Activated T-helper 2 cell treated with anti-CD3 and anti-CD28 coated beads, Interferon-gamma antibody, Interleukin-2, Interleukin-4, amounts not matched to agents 10 μg/mL and 5 μg/mL and 100 μg/mL, durations not matched to agents 14 hours and 24 hours and 36 hours (primary cell): ENCODE measurements at places on chromosomes 3 and 15.
A peak's percentile ranks its signal among the peaks of the same experiment; 100 is the strongest.

GRCh38 chr3:39146611-39147591 lies 6.5 kb downstream of the CSRNP1 start:
- peak; percentile 65 for DNase-seq
- peak overlapping the region; percentile 89 for H3K4me3 ChIP-seq
- H3K27me3 ChIP-seq: no peaks in the 10 kb centered on the region
- peaks cover 98% of the 10 kb centered on the region for H3K36me3 ChIP-seq
- H3K27ac ChIP-seq: peak overlapping the region; percentile 94

DNA sequence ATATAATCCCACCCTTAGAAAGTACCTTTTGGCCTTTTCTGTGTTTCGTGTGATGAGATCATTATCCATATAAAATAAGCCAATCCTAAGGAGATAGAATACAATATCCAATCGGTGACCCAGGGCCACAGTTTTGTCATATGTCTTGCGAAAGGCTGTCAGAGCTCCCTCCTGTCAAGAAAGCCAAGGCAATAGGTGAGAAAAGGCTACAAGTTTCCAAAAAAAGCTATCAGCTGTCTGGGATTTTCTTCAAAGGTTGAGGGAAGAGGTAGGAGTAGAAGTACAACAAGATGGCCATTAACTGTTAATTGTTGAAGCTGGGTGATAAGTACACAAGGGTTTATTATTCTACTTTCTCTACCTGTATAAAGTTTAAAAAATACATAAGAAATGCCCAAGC lies 4.0 kb downstream of the PSMD6 start:
- H3K27me3 ChIP-seq: no peaks in the 10 kb centered on the region
- peaks cover 29% of the 10 kb centered on the region for H3K4me1 ChIP-seq
- no peak for DNase-seq
- H3K36me3 ChIP-seq: peaks cover 64% of the 10 kb centered on the region
- no peak overlapping the region for H3K27ac ChIP-seq

DNA sequence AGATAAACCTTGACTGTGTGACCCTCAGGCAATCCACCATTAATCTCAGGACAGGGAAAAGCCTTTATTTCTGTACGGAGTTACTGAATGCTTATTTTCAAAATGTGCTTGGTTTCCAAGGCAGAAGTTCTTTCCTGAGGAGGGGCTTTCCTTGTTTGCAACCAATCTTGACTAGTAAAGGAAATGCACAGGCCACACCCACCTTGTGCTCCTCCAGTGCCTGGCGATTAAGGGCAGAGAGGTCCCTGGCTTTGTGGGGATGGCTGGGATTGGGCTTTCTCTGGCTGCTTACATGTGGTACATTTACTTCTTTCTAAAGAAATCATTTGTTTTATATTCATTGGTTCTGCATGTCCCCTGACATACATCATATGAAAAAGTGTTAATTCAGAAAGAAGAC lies 47.8 kb downstream of the ZNF621 start:
- H3K36me3 ChIP-seq: no peaks in the 10 kb centered on the region
- H3K27ac ChIP-seq: no peak overlapping the region
- no peak for DNase-seq

DNA sequence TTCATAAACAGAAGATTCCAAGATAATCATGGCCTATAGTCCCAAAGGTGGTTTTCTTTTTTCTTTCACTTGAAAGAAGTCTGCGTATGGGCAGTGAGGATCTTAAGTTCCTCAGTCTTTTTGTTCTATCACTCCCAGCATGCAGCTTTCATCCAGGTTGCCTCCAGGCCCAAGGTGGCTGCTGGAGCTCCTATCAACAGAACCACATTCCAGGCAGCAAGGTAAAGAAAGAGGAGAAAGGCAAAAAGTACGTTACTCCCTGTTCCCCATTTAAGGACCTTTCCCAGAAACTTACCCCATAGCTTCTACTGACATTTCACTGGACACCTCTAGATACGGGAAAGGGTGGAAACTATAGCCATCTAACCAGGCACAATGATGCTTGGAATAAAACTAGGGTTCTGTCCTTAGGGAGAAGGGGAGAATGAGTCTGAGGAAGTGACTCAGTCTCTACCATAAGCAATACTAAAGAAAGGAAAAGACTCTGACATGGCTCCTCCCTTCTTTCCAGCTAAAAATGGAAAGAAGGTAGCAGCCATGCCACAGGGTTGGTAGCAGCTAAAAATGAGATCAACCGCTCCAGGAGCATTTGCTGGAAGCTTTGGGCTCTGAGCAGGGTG lies 313.9 kb upstream of the NR2E3 start:
- no peaks in the 10 kb centered on the region for H3K36me3 ChIP-seq
- H3K27ac ChIP-seq: no peak overlapping the region
- no peak for DNase-seq
- H3K27me3 ChIP-seq: peaks cover 8% of the 10 kb centered on the region
- H3K4me3 ChIP-seq: no peak overlapping the region

DNA sequence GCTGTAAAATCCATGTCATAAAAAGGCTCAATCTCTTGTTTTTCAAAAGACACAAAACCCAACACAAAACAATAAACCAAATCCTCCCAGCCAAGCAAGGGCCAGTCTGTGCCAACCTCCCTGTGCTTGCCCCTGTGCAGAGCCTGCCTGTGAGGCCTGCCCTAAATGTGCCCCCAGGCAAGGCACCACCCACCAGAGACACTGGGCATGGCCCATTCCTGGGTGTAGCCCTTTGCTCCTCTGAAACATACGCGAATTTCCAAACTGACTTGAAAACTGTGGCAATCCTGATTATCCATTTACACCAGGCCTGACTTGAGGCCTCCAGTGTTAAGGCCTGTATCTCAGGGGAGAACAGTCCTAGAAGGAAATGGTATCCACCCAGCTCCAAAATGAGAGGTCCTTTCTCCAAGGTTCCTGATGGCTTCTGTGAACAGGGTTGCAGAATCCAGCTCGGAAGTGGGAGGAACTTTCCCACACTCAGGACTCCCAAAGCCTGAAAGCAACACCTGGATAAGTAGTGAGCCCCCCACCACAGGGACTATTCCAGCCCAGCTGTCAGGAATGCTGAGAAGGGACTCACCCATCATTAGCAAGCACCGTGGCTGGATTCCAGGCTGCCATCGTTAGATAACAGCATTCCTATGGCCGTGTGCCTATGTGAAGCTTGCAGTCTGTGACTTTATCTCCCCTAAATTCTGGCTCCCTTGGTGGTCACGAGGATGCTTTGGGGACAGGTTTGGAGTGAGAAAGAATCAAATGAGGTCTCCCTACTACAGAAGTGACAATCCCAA lies 61.8 kb downstream of the CACNA2D2 start:
- H3K27me3 ChIP-seq: no peaks in the 10 kb centered on the region
- no peaks in the 10 kb centered on the region for H3K36me3 ChIP-seq
- no peak overlapping the region for H3K4me3 ChIP-seq
- no peaks in the 10 kb centered on the region for H3K4me1 ChIP-seq
- DNase-seq: no peak
- H3K27ac ChIP-seq: no peak overlapping the region

DNA sequence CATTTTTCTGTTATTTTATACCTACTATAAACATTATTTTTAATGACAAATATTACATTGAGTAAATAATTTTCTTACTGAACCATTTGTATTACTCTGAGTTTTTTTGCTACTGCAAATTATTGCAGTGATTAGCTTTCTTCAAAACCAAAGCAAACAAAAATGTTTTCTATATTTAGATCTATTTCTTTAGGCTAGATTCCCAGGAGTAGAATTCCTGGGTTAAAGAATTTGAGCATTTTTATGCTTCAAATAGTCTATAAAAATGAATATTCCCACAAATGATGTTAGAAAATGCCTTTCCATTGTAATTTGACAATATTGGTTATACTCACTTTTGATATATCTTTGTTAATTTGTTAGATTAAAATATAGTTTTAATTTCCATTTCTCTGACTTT lies 76.8 kb downstream of the LEKR1 start:
- H3K4me3 ChIP-seq: no peak overlapping the region
- no peaks in the 10 kb centered on the region for H3K36me3 ChIP-seq
- H3K27me3 ChIP-seq: peaks cover 24% of the 10 kb centered on the region

DNA sequence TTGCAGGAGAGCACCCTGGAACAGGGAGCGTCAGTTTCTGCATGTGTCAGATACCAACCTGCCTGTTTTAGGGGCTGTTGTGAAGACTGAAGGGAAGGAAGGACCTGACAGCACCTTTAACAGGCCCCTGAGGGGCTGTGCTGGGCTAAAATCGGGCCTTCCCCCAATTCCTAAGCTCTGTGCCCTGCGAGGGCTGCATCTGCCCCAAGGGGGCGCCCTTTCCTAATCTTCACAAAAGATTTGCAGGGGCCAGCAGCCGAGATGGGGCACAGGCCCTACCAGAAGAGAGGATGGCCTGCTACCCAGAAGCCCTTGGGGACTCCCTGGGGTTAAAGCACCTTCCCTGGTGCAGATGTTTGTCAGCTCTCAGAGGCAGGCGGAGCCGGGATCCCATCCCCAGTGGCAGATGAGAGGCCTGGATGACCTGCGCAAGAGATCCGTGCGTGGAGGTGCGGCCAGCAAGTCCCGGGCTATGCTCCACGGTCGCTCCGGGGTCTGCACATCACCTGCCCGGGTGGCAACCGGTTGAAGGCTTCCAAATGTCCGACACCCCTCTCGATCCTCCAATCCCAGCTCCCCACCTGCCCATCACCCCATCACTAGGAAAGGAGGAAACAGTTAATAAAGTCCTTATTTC lies 53.6 kb downstream of the RHCG start:
- no peaks in the 10 kb centered on the region for H3K36me3 ChIP-seq
- H3K4me3 ChIP-seq: no peak overlapping the region
- peaks cover 2% of the 10 kb centered on the region for H3K4me1 ChIP-seq
- H3K27ac ChIP-seq: no peak overlapping the region
- peak; percentile 31 for DNase-seq
- peaks cover 5% of the 10 kb centered on the region for H3K27me3 ChIP-seq

- H3K4me3 ChIP-seq: no peak overlapping the region
- H3K4me1 ChIP-seq: no peaks in the 10 kb centered on the region
- no peaks in the 10 kb centered on the region for H3K36me3 ChIP-seq
- H3K27me3 ChIP-seq: no peaks in the 10 kb centered on the region
Measured at GRCh38 chr3:176816937-176817336, 380.3 kb downstream of the TBL1XR1 start.

DNA sequence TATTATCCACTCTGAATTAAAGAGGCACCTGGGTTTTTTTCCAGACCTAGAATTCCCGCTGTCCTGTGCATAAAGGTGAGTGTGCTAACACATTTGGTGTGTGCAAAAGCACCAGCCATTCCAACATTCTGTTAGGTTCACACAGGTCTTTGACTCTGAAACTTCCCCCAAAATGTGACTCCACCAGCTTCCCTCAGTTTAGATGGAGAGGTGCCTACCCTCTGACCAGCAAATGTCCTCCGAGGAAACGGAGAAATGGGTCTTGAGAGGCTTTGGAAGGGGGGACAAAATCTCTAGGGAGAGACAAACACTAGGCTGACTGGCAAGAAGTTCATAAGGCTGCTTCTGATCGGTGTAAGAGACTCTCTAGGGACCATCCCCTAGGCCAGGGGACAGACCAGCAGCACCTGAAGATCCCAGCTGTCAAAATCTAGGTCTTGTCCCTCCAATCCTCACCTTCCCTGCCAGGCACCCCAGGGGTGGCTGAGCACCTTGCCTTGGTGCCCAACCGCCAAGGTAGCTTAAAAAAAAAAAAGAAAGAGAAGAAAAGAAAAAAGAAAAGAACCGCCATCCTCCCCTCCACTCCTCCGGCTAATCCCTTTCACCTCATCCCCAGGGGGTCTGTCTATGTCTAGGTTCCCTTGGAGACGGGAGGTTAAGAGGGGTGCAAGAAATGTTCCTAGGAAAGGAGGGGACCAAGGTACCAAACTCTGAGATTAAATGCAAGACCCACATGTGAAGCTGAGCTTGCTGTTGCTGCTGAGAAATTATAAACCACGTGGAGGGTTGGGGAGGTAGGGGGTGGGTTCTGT lies 2.0 kb upstream of the MECOM start:
- no peak for DNase-seq
- H3K27ac ChIP-seq: no peak overlapping the region
- H3K36me3 ChIP-seq: no peaks in the 10 kb centered on the region
- H3K4me1 ChIP-seq: peaks cover 39% of the 10 kb centered on the region
- no peak overlapping the region for H3K4me3 ChIP-seq

DNA sequence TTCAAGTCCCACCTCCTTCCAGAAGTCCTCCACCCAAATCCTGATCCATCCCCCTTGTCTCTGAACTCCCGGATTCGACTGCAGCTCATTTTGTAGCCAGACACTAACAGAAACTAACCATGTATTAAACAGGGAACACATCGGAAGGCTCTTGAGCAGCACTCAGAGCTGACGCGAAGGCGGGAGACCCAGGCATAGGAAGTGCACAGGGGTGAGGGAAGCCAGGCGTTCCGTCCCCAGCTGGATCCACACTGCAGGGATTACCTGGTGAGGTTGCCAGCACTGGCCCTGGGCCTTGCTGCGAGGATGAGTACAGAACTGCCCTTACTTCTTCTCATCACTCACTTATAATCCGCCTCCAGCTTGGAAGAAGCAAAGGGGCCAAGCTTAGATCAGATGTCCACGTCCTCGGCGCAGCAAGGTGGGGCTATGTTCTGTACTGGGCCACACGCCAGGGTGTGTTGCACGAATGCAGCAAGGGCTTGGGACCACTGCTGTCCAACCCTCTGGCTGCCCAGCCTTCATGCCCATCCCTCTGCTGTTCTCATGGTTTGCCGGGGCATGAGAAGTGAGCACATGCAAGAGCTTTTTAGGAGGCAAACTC lies 124.2 kb upstream of the SMAD3 start:
- H3K4me3 ChIP-seq: no peak overlapping the region
- no peak overlapping the region for H3K27ac ChIP-seq
- no peaks in the 10 kb centered on the region for H3K36me3 ChIP-seq
- peaks cover 3% of the 10 kb centered on the region for H3K27me3 ChIP-seq
- peaks cover 8% of the 10 kb centered on the region for H3K4me1 ChIP-seq
- DNase-seq: no peak

GRCh38 chr3:161163297-161163696 lies 57.8 kb upstream of the NMD3 start:
- H3K4me1 ChIP-seq: no peaks in the 10 kb centered on the region
- DNase-seq: no peak
- H3K27me3 ChIP-seq: no peaks in the 10 kb centered on the region
- H3K27ac ChIP-seq: no peak overlapping the region

- no peak overlapping the region for H3K4me3 ChIP-seq
- H3K36me3 ChIP-seq: no peaks in the 10 kb centered on the region
- DNase-seq: no peak
- no peak overlapping the region for H3K27ac ChIP-seq
Measured at GRCh38 chr15:49164865-49165264, 5.2 kb upstream of the GALK2 start.

DNA sequence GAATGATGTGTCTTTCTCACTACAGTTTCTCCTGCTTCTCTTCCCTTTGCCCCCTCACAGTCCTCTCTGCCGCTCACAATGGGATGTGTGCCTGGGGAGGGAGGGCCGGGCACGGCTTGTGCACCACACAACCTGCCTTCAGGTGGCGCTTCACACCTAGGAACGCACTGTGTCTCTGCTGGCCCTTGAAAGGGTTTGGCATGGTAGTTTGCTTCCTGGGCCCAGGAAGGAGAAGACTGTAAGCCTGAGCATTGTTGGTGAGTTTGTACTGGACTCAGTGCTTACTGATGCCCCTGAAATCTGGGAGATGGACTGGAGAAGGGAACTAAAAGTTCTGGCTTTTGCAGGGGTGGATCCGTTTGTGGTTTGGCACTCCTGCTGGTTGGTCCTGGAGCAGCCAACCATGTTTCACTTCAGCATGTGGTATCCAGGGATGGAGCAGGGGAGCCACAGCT lies 9.2 kb downstream of the ALPK3 start:
- H3K4me3 ChIP-seq: no peak overlapping the region
- no peak for DNase-seq
- H3K4me1 ChIP-seq: no peaks in the 10 kb centered on the region
